ENCODE measurements at places on chromosomes 1 and 21.

DNA sequence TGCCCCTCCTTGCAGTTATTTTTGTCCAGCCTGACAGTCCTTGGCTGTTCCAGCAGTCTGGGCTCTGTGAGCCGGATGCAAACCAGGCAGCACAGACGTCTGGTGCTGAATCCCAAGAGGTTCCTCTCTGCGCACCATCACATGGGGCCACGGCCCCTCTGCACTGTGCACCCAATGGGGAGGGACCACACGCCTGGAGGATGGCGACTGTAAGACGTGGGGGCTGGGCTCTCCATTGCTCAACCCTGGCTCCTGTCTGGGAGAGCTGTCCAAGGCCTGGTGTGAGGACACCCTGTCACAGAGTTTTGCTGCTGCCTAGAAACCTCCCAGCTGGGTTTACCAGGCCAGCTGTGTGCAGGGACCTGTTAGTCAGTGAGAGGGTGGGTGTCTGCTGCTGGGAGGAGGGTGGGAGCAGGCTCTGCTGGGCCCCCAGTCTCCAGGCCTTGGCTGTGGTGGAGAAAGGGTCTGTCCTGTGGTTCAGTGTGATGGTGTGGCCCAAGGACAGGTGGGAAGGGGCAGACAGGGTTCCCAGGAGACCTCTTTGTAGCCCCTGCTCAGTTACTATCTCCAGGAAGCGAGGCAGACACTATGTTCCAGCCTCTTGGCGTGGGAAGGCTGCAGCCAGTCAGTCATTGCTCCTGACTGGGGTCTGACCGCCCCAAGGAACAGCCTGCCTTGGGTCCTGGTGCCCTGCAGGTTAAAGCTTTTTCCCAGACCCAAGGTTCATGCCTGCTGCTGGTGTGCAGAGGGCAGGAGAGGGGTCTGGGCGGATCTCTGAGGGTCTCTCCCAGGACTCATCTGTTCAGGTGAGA, 13.8 kb downstream of the HEYL start:
- peak; percentile 66 for DNase-seq

- DNase-seq: peak; percentile 84
Measured at GRCh38 chr1:39105061-39105840, 79.1 kb downstream of the NDUFS5 start.

GRCh38 chr1:35561972-35562680, 4.5 kb downstream of the NCDN start:
- no peak for DNase-seq

DNA sequence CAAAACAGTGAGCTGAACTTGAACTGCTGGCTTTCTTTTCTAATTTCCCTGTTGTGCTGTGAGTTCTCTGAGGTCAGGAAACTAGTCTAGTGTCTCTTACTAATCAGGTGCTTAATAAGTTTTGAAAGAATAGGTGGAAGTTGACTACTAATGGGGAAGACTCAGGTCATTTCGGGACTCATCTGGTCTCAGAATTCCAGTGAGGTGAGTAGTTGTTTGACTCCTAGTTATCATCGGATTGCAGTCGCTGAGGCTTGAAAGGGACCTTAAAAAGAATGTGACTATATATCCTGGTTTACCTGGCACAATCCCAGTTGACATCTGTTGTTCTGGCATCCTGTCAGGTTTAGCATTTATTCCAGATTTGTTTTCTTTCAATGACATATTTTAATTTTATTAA, 81.4 kb upstream of the SPAG17 start:
- no peak for DNase-seq

DNA sequence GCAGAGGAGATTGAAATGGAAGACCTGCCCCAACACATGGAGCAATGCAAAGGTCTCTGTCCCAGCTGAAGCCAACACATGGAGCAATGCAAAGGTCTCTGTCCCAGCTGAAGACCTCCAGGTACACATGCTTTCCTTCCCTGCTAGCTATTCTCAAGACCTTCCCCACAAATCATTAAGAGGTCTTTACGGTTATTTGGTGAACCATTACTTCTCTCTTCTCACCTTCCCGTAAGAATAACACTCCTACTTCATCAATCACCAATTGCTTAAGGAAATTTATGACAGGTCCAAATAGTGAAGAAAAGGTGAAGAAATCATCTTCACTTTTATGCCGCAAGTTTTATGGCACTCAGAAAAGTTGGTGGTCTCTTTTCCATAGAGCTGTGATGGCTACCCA, 138.8 kb downstream of the NTPCR start:
- DNase-seq: no peak

- DNase-seq: no peak
Measured at GRCh38 chr21:33674226-33674625, 31.9 kb downstream of the ITSN1 start.

- DNase-seq: no peak
Measured at GRCh38 chr1:205917466-205918238, 25.6 kb downstream of the SLC26A9 start.

DNA sequence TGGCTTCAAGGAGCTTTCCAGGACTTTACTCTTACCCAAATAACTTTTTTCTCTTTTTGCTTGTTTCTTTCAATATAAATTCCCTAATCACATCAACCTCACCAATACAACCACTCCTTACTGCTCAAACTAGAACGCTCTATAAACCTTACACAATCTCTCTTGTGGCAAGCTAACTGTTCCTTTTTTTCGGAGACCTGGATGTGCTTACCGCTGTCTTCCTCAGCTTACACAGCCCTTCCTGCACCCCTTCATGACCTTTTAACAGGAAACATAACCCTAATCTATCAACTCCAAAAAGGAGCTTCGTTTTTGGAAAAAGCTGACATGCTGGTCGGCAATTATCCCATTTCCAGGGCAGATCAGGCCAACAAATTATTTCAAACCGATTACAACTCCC, 24.1 kb upstream of the SLC2A5 start:
- no peak for DNase-seq

- no peak for DNase-seq
Measured at GRCh38 chr1:200654660-200655059, 15.0 kb downstream of the DDX59 start.

DNA sequence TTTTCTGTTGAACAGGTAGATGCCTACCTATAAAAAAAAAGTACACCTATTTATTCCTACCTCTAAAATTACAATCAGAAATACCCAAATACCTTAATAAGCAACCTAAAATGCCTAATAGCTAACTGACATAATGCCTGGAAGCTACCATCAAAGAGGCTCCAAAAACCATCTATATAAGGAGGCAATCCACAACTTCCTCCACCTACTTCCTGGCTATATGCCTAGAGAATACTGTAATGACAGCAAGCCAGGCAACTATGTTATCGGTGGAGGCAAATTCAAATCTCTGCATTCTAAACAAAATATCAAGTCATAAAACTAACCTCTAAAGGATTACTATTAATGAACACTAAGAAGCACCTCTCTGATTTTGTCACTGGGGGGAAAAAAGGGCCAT, 10.1 kb downstream of the ZNF644 start:
- no peak for DNase-seq

GRCh38 chr1:113040041-113040440, 33.0 kb upstream of the LRIG2 start:
- no peak for DNase-seq

- DNase-seq: no peak
Measured at GRCh38 chr1:210600421-210601159, 271.9 kb downstream of the HHAT start.

DNA sequence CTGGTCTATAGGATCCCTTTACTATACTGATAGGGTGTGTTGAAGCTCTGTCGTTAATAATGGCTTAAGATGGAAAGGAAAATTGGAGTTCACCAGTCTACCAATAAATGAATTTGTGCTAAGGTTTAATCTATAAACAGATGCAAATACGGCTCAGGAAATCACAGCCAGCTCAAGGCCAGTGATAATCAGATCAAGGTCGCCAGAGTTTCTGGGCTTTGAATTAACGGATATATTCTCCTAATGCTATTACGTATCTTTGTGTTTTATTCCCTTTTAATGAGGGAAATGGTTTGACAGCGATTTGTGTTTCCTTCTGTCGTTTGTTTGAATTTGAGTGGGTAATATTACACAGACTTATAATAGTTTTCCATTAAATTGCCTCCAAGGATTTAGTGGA, 279.6 kb downstream of the BACH1 start:
- DNase-seq: no peak

DNA sequence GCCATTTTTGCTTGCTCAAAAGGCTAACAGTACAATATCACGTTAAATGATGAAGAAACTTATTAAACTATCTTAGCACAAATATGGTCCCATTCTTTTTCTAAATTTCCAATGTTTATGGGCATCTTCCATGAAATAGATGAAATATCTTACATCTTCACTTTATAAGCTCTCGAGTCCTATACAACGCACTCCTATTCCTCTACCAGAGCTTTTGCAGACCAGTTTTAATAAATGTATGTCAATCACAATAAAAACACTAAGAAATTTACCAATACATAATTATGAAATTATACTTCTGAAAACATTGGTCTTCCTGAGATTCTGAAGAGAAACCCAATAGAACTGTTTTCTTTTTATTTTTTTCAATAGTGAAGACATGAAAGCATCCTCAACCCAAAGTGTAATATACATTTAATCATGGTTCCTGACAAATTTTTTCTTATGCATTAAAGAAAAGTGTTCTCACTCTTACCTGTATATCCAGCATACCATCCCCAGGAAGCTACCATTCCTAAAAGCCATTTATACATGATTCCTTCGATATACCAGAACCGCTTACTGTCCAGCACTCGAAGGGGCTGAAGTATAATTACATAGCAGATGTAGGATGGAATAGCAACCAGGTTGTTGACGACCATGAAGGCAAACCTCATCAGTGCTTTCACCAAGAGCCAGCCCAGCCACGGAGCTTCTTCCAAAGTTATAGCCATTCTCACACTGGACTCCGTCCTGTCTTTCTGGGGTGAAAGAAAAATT, 1.8 kb downstream of the LPGAT1 start:
- no peak for DNase-seq

GRCh38 chr1:53672243-53672642, 66.7 kb downstream of the GLIS1 start:
- no peak for DNase-seq

- no peak for DNase-seq
Measured at GRCh38 chr1:63928186-63929105, 154.6 kb downstream of the ROR1 start.

DNA sequence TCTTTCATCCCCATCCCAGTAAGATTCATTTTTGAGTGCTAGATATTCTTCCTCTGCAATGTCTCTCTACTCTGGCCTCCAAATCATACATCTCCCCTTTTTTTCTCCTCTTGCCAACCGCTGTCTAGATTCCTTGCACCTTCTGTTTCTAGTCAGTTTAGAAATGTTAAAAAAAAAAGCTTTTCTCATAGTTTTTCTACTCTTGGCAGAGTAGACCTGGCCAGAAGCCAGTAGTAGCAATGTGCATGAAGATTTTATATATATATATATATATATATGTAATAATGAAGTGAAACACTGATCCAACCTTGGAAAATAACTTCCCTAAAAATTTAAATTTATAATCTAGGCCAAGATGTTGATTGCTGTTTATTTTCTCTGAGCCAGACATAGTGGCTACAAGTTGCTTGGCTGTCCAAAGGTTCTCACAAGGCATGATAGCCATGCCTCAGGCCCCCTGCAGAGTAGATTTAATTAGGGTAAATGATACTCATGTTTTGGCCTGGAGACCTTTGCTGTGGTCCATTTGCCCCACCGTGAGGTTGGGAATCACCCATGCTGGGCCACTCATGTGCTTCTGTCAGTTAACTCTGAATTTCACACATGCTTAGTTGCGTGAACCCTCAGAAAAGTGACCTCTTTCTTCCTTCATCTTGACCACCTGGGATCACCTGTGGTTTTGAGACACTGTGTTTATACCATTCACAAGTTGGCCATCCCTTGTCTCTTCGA, 103.4 kb upstream of the KCNE2 start:
- no peak for DNase-seq

GRCh38 chr1:206012086-206012859, 9.1 kb upstream of the RAB7B start:
- DNase-seq: peak; percentile 81

- DNase-seq: no peak
Measured at GRCh38 chr1:88169939-88170338, 514.1 kb upstream of the PKN2 start.

DNA sequence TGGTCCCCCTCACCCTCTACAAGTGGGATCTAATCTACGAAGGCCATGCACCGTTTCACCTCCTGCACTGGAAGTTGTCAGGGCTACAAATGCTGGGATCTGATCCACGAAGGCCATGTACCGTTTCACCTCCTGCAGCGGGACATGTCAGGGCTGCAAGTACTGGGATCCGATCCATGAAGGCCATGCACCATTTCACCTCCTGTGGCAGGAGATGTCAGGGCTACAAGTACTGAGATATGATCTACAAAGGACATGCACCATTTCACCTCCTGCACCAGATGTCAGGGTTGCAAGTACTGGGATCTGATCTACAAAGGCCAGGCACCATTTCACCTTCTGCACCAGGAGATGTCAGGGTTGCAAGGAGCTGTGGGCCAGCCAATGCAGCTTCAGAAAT, 7.0 kb downstream of the ALDH4A1 start:
- no peak for DNase-seq

- no peak for DNase-seq
Measured at GRCh38 chr1:29162476-29163138, 19.1 kb downstream of the SRSF4 start.

- DNase-seq: no peak
Measured at GRCh38 chr21:17679002-17679600, 66.4 kb upstream of the BTG3 start.

GRCh38 chr1:26083208-26083607, 15.8 kb upstream of the TRIM63 start:
- DNase-seq: no peak

- DNase-seq: no peak
Measured at GRCh38 chr21:23008601-23009202, 2010.5 kb downstream of the NCAM2 start.

GRCh38 chr1:248918131-248918530, 12.1 kb downstream of the PGBD2 start:
- no peak for DNase-seq

- DNase-seq: no peak
Measured at GRCh38 chr1:71908303-71908702, 374.0 kb downstream of the NEGR1 start.

DNA sequence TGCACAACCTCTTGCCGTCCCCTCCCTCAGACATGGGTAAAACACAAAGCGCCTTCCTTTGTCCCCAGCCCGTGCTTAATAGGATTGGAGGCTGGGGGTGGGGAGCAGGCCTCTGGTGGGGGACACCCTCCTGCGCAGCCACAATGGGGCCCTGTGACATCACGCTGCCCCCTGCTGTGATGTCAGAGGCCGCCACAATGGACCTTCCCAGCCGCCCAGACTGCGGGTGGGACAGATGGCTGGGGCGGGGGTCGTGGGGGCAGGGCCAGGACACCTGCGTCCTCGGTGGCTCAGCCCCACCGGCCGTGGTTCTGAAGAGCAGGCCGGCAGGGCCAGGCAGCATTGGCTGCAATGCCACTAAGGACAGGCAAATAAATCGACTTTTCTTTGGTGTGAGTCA, 39.9 kb downstream of the EPHA2 start:
- no peak for DNase-seq

GRCh38 chr1:38800720-38801671, 58.6 kb downstream of the RRAGC start:
- no peak for DNase-seq
